CD4-positive, alpha-beta T cell (primary cell): ENCODE measurements at places on chromosomes 11 and 22.
A peak's percentile ranks its signal among the peaks of the same experiment; 100 is the strongest.

DNA sequence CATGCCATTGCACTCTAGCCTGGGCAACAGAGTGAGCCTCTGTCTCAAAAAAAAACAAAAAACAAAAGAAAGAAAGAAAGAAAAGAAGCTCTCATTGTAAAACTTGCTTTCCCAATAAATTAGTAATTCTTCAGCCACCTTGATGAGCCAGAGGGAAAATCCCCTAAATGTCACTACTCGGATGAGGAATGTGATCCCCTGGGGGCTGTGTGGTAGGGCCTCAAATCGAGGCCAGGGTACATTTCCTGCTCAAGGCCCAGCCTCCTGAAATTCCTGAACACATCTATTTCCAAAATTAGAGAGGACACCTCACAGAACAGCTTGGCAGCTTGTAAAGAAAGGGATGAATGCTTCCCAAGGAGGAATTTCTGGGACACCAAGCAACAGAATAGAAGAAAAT lies 147.1 kb upstream of the SESN3 start:
- no peaks in the 10 kb centered on the region for H3K27me3 ChIP-seq
- H3K27ac ChIP-seq, result no peak overlapping the region
- no peak for DNase-seq
- no peaks in the 10 kb centered on the region for H3K4me1 ChIP-seq
- no peak overlapping the region for H3K4me3 ChIP-seq

DNA sequence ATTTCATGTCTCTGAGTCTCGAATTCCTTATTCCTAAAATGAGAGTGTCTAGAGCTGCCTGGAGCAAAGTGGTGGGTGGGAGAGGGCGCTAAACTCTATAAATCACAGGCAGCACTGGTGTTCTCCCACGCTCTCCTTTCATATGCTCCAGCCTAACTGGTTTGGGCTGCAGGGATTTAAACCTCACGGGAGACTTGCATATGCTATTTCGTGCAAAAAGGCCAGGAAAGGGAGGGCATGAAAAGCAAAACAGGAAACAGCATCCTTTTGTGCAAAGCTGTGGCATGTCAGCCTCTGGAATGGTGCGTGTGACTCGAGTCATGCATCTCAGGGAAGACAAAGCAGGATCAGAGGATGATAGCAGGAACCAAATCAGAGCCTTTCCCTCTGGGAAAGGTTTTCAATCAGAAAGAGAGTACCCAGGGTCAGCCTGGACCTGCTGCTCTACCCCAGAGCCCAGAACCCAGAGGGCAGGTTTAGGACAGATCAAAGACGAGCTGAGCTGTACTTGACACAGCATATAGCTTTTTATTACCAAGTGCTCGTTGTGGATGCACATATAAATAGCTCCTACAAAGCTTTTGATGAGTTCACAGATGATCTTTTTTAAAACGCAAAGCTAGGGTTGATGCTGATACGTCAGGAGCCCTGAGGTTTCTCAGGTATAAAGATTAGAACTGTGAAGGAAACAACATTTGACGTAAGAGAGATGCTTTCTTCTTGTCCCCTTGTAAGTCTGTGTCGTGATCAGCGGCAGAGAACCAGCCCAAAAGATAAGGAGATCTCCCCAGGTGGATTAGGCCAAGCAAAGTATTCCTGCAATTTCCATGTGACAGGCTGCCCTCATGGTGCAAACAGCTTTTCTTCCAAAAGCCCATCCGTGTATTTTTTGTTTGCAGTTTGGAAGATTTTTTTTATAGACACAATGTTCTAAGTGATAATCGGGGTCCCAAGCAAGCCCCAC lies 46.2 kb upstream of the YWHAH start:
- no peaks in the 10 kb centered on the region for H3K27me3 ChIP-seq
- H3K27ac ChIP-seq, result no peak overlapping the region
- peaks cover 52% of the 10 kb centered on the region for H3K36me3 ChIP-seq
- H3K4me1 ChIP-seq, result no peaks in the 10 kb centered on the region
- H3K4me3 ChIP-seq, result no peak overlapping the region

GRCh38 chr11:119572481-119573424 lies 149.8 kb upstream of the THY1 start:
- DNase-seq, result no peak
- H3K36me3 ChIP-seq, result no peaks in the 10 kb centered on the region
- H3K27ac ChIP-seq, result no peak overlapping the region
- H3K4me1 ChIP-seq, result no peaks in the 10 kb centered on the region

DNA sequence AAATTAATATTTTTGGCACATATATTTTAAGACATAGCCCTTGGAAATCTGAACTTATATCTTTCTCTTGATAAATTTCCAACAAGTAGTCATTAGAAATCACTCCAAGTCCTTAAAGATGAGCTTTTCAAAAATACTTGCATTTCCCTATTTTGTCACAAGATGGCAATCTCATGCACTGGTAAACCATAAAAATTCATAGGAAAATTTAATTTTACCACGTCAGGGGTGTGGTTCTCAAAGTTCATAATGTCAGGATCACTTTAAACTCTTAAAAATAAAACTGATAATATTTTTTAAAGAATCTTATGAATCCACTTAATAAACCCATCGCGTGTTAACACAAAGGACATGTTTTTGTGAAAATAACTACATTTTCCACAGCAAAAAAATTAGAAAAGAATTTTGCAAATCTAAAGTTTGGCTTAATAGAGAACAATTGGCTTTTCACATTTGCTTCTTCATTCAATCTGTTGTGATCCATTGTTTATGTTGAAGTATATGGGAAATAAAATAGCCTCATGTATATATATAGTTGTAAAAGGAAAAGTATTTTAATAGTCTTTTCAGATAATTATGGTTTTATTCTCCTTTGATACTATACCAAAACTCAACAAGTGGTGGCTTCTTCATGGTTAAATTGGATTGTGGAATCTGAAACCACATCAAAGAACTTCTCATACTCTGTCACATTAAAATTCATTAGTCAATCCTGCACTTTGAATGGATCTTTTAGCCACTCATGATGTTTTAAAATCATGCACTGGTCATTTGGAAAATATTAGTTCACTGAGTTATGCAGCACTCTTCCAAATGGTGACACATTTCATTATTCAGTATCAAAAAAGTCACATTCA lies 169.1 kb downstream of the CADM1 start:
- H3K27me3 ChIP-seq, result no peaks in the 10 kb centered on the region
- no peaks in the 10 kb centered on the region for H3K36me3 ChIP-seq
- H3K27ac ChIP-seq, result no peak overlapping the region
- peak; percentile 25 for DNase-seq
- H3K4me1 ChIP-seq, result no peaks in the 10 kb centered on the region

GRCh38 chr11:69131644-69132300 lies 24.0 kb upstream of the SMIM38 start:
- no peak overlapping the region for H3K27ac ChIP-seq
- no peak overlapping the region for H3K4me3 ChIP-seq
- DNase-seq, result no peak
- H3K4me1 ChIP-seq, result peaks cover 16% of the 10 kb centered on the region
- no peaks in the 10 kb centered on the region for H3K27me3 ChIP-seq
